ENCODE measurements at places on chromosomes 2 and 18.

GRCh38 chr2:117273009-117273671 is 541.4 kb upstream of the DDX18 start:
- no peak for DNase-seq

- DNase-seq, result no peak
These were observed 422.7 kb downstream of the TGIF1 start for GRCh38 chr18:3872641-3873040.

DNA sequence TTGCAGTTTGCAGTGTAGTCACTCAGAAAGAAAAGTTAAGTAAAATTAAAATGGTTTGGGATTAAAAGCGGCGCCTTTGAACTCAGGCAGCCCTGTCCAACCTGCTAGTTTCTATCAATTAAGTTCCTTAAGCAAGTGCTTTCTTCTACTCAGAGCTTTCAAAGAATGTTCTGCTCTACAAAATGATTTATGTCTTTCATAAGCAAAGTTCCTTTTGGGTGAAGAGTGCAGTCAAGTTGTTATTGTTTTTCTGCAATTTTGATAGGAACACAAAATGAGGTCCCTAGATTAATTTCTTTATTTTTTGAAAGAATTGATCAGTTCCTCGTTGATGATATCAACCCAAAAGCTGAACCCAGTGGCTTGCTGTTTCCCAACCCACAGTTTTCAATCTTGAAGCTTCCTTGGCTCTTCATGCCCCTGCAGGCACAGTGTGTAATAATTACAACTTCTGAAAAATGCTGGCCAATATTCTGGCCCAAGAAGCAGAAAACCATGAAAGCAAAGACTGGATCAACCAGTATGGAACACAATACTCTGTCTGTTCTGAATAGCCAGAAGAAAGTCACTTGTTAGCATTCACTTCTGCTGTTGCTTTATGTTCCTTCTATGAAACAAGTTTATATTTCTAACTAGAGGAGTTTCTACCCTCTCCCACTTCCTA is 89.1 kb downstream of the TGIF1 start:
- DNase-seq, result no peak

DNA sequence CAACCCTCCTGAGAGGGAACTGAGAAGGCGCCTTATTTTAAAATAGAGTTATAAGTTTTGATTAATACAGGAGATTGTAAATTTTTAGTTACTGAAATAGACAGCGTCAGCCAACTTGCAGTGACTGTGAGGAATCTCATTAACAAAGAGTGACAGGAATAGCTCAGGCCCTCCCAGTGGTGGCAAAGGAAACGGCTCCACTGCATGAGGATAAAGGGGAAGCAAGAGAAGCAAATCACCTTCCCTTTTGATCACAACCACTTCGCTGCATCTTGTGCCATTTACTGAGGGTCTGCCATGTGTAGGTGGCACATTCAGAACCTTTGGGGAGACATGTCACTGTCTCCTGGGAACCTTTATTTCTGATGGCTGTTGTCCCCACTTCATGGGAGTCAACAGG is 612.4 kb upstream of the RAB6C start:
- no peak for DNase-seq

DNA sequence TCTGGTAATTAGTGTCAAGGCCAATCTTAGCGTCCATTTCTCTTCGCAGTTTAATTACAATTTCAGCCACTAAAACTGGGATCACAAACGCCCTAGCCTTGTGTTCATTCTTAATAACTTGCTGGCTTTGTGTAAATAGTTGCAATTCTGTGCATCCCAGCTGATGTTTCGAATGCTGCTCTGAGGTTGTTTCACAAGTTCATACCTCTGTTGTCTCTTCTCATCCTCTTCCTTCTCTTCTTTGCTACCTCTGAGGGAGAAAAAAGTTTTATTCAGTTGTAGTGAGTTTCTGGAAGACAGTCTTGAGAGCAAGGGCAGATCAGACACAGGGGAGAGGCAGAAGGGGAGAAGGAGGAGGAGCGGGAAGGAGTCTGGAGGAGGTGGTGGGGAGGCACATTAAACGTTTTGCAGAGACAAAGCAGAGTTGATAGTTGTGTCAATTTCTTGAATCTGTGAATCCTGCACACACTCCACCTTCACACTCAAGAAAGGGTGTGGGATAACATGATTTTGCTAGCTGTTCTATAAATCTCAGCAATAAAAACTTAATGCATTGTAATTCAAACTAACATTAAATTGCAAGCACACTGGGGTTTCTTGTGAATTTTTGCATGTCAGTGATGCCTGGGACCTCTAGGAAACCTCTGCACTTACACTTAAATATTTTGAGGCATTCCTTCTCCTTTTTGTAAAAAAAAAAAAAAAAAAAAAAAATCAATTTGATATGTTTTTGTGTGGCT is 6.8 kb downstream of the MEIS1 start:
- no peak for DNase-seq

GRCh38 chr2:239053801-239054503 is 206.1 kb downstream of the TWIST2 start:
- no peak for DNase-seq

- no peak for DNase-seq
These were observed 96.6 kb downstream of the FAM168B start for GRCh38 chr2:130996691-130997090.

DNA sequence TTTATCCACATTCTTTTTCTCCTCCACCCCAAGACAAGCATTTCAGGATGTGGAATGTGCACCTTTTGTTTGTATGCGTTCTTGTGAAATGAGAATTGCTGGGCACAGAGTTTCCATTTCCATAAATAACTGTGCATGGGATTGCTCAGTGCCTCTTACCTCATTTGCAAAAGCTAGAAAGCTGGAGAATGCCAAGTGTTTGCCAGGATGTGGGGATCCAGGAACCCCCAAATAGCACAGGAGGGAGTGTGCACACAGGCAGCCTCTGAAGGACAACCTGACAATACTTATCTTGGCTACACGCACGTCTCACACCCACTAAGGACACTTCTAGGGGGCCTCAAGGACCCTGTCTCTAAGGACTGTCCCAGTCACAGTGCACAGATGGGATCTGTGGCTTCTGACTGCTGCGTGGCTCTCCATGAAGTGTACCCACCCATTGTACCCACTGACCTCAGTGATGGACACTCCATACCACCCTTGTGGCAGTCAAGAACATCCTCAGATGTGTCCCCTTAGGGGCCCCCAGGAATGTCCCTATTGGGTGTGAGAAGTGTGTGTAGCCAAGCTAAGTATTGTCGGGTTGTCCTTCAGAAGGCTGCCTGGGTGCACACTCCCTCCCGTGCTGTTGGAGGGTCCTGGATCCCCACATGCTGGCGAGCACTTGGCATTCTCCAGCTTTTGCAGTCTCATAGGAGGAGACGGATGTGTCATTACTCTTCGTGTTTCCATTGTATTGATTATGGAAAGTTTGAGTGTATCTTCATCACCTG is 38.4 kb downstream of the CAPN13 start:
- no peak for DNase-seq

- DNase-seq, result no peak
These were observed 13.4 kb upstream of the RPL37A start for GRCh38 chr2:216485237-216485636.

DNA sequence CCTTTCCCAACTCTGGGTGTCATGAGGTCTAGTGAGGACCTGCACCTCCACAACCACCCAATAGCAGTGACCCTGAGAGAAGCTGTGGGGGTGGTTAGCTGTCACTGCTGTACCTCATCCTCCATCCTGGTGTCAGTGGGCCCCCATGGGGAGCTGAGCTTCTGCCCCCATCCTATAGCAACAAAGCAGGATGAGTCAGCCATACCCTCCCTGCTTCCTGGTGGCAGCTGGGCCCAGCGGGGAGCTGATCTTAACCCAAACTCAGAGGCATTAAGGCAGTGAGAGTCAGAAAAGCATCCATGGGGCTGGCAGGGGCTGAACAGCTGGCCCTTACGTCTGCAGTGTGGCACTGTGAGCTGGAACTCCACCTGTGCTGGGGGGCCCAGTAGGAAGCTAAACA is 247.8 kb upstream of the HDAC4 start:
- DNase-seq, result no peak

GRCh38 chr2:24022975-24023575 is 13.2 kb downstream of the MFSD2B start:
- no peak for DNase-seq

- DNase-seq, result no peak
These were observed 180.0 kb upstream of the MMADHC start for GRCh38 chr2:149767516-149767974.

DNA sequence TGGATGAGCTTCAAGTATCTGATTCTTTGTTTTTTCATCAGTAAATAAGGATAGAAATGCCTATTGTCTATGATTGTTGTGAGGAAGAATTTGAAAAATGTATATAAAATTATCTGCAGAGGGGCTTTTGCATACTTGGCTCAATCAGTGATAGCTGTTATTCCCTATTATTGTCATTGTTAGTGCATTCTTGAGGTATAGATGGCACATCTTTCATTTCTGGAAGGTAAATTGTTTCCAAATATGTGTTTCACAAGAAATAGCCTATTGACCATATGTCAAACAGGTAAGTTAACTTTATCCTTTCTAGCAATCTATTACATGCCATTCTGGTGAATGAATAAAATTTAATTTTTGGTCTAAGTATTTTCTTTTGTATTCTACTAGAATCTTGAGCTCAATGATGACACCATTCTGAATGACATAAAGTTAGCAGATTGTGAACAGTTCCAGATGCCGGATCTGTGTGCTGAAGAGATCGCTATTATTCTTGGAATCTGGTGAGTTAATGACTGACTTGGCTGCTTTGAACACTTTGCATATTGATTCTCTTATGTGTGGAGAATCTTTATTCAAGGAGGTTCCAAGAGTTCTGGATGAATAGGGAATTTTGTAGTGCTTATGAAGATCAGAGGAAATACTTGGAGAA is 44.2 kb downstream of the TTC27 start:
- DNase-seq, result no peak

DNA sequence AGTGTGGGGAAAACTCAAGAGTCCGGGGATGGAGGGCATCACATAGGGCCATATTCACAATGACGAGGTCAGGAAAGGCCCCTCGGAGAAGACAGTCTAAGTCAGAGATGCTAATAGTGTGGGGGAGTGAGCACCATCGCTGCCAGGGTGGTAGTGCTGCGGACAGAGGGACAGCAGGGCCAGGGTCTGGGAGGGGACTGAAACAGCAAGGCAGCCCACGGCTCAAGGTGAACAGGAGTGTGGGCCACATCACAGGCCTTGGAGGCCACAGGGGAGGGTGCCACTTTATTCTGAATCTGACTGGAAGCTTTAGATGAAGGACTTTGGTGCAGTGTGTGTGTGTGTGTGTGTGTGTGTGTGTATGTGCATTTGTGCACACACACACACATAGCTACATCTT is 130.9 kb upstream of the GLI2 start:
- no peak for DNase-seq

DNA sequence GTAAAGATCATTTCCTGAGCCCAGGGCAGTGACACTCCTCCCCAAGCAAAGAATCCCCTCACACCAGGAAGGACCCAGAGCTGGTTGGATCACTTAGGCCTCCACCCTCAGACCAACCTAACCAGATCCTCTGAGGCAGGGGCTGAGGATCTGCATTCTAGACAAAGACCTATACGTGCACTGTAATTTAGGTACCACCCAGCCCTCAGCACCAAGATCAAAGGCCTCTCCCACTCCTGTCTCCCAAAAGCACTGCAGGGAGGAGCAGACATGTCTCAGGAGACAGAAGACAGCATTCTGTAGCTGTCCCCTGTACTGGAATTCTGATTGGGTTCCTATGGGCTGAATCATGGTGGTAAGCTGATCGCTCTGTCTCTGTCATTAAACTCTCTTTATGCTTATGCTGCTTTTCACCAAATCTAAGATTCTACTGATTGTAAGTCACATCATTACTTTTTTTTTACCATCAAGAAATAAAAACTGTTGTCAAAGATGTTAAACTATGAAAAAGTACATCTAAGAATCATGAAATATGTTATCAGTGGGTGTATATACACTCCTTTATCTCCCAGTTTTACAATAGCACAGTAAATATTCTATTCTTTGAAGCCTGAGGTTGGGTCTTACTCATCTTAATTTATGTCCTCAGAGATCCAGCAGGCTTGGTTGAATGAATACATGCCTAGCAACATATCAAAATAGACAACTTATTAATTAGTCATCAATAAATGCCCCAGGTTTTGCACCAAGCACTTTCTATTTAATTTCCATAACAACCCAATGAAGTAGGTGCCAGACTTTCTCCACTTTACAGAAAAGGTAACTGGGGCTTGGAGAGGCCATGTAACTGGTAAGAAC is 28.3 kb downstream of the MCFD2 start:
- DNase-seq, result no peak

DNA sequence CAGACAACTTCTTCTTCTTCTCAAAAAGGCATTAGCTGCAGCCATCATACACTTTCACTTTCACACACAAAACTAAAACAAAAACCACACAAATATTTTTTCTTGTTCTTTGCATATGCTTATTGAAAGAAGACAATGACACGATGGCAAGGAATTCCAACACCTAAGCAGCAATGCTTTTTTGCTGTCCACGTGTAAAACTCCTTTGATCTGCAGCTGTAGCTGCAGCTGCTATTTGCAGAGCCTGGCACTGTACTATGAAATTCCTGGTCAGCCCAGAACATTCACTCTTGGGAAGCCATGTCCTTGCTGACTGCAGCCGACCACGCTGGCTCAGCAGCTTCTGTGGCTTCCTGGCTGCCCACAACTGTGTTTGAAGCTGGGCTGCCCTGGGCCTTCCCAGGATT is 316.2 kb downstream of the CDH2 start:
- no peak for DNase-seq

- DNase-seq, result no peak
These were observed 157.4 kb downstream of the CDH2 start for GRCh38 chr18:28019425-28020108.

DNA sequence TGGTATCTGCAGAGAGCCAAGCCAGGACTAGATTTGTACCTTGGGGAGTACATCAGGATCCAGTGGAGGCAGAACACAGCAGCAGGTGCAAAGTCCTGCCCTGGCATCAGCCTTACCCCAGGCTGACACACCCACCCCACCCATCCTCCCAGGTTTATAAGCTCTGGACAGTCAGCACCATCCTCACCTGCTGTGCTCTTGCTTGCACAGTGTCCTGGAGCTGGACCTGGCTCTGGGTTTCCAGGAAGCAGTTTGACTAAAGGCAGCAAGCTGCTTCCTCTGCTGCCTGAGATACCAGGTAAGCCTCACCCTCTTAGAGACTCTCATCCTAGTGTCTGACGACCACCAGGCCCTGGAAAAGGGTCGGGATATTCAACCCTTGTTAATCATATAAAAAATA is at the start of gene SULT1C3:
SULT1C3 (plus strand) TSS at position 183 of the 400 bp plus-strand sequence. CDS start 7,227 bp downstream, outside the sequence.
- no peak for DNase-seq

DNA sequence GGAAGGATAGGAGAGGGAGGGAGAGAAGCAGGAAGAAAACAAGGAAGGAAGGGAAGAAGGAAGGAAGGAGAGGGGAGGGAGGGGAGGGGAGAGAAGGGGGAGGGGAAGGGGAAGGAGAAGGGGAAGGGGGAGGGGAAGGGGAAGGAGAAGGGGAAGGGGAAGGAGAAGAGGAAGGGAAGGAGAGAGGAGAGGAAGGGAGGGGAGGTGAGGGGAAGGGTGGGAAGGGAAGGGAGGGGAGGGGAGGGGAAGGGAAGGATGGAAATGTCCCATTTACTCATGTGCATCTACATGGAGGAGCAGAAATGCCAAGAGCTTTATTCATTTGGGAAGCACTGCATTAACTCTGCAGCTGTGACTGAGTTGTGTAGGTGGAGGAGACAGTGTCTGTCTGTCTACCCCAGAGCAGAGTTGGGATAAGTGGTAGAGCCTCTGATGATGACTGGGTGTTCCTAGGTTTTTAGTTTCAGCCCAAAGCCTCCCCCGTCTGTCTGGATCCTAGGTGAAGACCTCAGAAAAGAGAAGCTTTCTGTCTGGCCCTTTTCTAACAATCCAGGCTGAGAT is 131.3 kb downstream of the COL6A3 start:
- no peak for DNase-seq
